ENCODE measurements at places on chromosomes 3 and 15. TPM values are rescaled to one million over a fixed set of nuclear protein-coding genes. Genes with fewer than 3 reads are reported as not detected.

Gene SYNM
- 5.0 TPM for polyA plus RNA-seq

Gene MUC4
- polyA plus RNA-seq = not detected

Gene PRKCI
- 14.8 TPM for polyA plus RNA-seq

Gene CASR
- not detected for polyA plus RNA-seq

Gene GOLGA8F
- polyA plus RNA-seq = not detected

Gene SLC41A3
- 156 TPM for polyA plus RNA-seq
